ENCODE measurements at places on chromosomes 3 and 15. TPM values are rescaled to one million over a fixed set of nuclear protein-coding genes. Genes with fewer than 3 reads are reported as not detected.

DNA sequence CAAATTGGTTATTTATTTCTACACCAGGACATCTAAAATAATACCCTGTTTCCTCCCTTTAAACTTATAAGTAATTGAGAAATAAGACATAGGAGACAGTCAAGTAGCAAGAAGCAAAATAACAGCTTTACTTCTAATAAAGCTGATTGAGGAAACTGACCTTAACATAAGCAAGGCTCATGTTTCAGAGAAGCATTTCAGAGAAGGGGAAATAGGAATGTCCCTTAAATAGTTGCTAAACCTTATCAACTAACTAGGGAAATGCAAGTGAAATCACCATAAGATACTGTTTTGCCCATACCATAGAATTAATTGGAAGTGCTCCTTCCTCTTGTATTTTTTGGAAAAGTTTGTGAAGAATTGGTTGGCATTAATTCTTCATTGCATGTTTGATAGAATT, 84.9 kb downstream of the B3GALNT1 start:
- DNase-seq, result no peak

The CALML4 gene
- 2.4 TPM for total RNA-seq

GRCh38 chr3:48546203-48546829, 10.3 kb downstream of the PFKFB4 start:
- DNase-seq, result no peak

The XIRP1 gene
- not detected for total RNA-seq

DNA sequence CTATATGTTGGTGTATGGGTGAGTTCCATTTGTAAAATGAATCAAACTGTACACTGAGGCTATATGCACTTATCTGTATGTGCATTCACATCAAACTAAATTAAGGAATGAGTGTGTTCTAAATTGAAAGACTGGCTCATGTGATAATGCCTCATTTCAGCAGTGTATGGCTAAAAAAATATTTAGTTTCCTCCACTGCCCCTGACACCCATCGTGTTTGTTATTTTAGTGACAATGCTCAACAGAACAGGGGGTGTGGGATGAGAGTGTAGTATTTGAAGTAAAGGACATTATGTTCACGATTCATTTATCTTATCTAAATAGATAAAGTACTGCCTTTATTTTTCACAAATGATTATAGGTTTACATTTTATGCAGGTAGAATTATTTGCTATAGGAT, 301.1 kb upstream of the ARPP21 start:
- DNase-seq, result no peak

DNA sequence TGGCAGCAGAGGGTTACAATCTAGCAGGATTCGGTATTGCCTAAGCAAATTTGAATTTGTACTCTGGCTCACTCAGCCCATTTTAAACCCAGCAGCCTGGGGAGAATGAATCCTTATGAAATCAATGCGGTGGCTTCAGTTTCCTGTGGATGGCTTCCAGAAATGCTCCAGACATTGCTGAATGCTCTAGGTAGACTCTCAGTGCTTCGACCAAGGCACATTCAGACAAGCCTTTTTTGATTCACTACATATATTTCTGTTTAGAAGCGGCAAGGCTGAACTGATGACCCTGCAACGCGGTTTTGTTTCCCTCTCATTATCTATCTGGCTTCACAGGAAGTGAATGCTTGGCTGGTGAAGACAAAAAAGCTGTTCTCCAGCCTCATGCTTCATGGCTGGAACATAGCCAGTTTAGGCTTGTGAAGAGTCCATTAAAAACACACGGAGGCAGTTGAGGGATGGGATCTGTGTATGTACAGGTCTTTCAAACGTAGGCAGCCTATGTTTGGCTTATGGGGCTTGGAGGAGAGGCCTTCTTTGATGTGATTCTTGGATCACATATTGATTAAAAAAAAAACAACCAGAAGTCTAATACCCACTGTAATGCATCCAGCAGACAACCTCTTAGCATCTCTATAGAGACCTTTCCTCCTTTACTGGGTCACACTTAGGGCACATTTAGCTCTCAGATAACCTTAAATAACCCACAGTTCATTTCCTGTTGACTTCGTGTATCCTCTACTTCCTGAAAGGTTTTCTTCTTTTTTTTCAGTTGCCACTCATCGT, 400.2 kb upstream of the TBL1XR1 start:
- DNase-seq, result peak; percentile 80

GRCh38 chr3:108190346-108190745, 31.9 kb downstream of the IFT57 start:
- DNase-seq, result no peak

The GOLGA8R gene
- total RNA-seq, result not detected

DNA sequence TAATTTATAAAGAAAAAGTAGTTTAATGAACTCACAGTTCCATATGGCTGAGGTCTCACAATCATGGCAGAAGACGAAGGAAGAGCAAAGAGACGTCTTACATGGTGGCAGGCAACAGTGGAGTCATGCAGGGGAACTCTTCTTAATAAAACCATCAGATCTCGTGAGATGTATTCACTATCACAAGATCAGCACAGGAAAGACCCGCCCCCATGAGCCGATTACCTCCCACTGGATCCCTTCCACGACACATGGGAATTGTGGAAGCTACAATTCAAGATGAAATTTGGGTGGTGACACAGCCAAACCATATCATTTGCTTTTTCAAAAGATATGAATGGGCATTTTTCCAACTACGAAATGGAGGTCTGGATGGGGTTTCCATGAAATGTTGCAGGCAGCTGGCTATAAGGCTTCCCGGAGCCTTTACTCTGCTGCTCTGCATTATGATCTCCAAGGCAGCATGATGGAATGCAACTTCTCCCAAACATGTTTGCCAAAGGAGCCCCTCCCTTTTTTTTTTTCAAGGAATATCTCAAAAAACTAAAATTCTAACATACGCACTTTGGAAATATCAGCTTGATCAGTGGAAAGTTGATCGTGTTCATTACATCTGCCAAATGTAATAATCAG, 189.7 kb downstream of the MEX3B start:
- no peak for DNase-seq

DNA sequence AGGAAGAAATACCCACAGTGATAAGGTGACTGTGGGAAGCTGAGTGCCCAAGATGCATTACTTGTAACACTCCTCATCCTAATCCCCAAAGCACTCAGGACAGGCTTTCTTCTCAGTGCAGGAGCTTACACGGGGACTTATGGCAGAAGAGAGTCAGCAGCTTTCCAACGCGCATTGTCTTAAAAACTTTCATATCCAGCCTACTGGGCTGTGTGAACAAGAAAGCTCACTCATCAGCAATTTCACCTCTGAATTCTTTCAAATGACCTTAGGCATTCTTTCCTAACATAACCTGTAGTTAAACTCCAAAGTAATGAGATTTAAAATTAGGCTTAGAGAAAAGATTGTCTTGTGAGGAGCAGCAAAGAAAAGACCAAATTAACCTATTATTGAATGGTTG, 132.3 kb downstream of the KCNAB1 start:
- DNase-seq, result no peak

DNA sequence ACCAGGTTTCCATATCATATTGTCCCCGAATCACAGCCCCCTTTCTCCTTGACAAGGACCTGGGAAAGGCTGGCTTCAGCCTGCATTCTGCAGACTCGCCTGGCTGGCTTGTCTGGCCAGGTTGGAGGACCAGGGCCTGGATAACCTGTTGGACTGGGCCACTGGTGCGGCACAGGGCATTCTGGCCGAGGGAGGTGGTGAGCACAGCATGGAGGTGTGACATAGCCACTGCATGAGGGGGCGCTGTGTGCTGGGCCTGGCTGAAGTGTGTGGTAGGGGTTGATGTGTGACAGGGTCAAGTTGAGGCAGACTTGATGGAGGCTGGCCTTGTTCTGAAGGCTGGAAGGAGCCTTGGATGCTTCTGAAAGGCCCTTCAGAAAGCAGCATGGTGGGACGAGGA, 2.9 kb downstream of the ESYT3 start:
- DNase-seq, result peak; percentile 45

DNA sequence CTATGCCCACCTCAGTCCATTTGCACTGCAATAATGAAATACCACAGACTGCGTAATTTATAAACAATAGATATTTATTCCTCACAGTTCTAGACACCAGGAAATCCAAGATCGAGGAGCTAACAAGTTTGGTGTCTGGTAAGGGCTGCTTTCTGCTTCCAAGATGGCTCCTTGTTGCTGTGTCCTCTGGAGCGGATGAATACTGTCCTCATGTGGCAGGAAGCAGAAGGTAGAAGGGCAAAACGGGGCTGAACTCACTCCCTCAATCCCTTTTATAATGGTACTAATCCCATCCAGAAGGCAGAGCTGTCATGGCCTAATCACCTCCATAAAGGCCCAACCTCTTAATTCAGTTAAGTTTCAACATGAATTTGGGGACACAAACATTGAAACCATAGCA, 75.3 kb downstream of the P2RY1 start:
- no peak for DNase-seq

GRCh38 chr15:89129123-89129815, 41.0 kb downstream of the ABHD2 start:
- no peak for DNase-seq

DNA sequence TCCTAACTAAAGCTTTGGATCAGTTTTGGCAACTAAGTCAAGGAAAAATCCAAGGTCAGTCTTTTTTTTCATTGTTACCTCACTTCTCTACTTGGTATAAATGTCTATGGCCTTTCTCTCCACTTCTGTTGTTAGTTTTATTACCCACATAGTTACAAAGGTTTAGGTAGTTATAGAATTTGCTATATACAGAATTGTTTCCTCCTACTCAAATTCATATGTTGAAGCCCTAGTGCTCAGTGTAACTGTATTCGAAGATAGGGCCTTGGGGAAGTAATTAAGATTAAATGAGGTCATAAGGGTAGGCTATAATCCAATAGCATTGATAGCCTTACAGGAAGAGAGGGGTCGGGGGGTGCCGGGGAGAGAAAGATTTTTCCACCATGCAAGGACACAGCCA, 19.7 kb upstream of the STIMATE start:
- no peak for DNase-seq

DNA sequence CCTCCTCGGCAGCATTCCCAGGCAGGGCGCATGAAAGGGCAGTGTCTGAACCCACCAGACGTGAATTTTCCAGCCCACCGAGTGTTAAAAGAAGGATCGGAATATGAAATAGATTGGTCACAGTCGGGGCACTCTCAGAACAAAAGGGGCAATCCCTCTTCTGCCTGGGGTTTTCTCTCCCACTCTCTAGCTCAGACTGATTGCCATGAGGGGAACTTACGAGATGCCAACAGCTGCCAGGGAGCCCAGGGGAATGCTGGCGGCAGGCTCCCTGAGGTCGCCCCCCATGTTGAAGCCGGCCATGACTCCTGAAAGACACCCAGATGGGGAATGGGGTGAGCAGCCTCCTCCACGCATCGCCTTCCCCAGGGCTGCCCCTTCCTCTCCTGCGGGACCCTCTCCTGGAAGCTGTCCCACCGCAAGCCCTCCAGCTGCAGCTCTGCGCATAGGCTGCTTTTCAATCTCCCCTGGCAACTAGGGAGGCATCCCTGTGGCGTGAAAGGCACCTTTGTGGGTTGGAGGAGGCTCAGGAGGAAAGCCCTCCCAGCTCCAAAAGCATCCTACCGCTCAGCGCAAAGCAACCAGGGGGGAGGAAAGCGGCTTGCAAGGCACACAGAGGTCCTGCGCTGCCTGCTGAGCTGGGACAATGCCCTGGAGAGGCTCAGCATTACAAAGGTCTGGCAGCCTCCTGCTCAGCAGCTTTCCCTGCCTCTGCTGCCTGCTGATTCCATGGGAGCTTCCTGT, 64.8 kb upstream of the HEG1 start:
- DNase-seq, result peak; percentile 64

DNA sequence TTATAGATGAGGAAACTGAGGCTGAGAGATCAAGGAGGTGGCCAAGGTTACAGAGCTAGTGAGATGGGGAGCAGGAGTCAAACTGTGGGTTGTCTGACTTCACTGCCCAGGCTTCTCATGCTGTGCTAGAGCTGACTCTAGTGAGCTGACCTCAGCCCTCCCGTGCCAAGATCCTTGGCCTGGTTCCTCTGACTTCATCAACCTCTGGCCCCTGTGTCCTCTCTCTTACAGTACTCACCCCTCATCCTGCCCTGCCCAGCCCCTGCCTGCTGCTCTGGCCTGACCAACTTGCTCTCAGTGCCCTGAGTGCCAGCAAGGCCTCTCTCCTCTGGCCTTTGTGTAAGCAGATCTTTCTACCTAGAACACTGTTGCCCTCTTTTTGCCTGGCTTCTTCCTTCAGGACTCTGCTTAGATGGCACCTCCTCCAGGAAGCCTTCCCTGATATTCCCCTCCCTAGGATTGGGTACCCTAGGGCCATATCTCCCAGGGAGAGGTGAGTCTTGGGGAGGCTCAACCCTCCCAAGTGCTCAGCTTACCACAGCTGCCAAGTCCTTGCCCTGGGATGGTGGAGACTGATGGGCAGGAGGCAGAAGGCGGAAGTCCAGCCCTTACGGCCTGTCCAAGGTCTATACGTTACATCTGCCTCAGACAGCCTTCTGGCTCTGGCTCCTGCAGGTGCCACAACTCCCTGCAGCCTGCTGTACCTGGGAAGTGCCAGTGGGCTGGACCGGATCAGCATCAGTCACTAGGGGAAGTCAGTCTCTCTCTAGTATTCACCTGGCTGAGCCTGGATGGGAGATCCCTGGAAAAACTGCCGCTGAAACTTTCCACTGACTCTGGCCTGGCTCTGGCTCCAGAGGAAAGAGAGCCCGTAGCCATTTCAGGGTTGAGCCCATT, 36.3 kb upstream of the FAM107A start:
- DNase-seq, result no peak

DNA sequence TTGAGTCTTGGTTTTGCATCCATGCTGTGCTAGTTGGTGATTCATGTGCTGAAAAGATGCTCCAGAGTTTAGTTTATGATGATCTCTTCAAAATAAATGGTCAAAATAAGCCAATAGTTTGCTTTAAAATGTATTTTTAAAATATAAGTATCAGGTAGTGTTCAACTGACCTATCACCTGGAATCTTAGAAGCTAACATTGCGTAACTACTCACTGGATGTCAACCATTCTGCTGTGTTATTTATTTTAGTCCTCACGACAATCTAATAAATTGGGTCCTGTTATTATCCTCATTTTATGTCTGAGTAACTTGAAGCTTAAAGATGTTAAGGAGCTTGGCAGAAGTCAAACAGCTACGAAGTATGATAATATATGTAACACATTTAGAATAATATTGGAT, 563.7 kb upstream of the MDFIC2 start:
- no peak for DNase-seq

GRCh38 chr15:31481142-31481541, 154.5 kb downstream of the KLF13 start:
- peak; percentile 2 for DNase-seq

The ADAMTS9 gene
- 32.8 TPM for total RNA-seq

The UPK1B gene
- total RNA-seq, result not detected

The PFKFB4 gene
- total RNA-seq, result 3.6 TPM

- no peak for DNase-seq
Measured at GRCh38 chr3:138747225-138747624, 87.5 kb downstream of the PIK3CB start.

DNA sequence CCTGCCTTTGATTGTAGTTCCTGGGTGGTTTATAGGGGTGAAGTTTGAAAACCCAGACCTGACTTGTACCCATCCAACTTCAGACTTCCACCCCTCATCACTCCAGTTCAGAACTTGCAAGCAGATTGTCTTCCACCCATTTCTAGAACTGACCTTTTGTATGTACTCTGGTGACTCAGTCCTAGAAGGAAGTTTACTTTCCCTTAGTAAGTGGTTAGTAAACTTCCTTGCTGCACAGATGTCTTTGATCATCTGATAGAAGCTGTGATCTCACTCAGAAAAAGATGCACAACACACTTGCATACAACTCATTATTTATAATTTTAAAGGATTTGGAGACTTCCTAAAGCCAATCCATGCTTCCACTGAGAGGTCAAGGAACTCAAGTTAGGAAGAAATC, 368.0 kb downstream of the MFSD1 start:
- DNase-seq, result no peak

The FAM174B gene
- total RNA-seq, result 21.0 TPM
